ENCODE measurements at places on chromosomes 7 and 10.

GRCh38 chr7:23275912-23276311 is 23.2 kb upstream of the MALSU1 start:
- no peak for DNase-seq

DNA sequence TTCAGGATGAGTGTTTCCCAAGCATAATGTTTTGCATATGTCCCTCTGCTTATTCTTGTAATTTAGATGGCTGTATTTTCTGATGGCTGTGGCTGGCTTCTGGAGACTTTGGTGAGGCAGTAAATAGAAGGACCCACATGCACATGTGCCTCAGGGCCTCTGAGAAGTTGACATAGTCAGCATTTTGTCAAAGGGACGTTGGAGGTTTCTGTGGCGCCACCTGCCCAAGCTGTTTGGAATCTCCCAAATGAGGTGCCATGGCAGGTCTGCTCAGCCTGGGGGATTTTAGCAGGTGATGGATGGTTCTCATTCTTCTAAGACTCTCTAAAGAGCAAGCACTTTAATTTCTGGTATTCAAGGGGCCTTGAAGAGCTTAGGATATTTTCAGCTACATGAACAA is 29.8 kb downstream of the C10orf120 start:
- no peak for DNase-seq

DNA sequence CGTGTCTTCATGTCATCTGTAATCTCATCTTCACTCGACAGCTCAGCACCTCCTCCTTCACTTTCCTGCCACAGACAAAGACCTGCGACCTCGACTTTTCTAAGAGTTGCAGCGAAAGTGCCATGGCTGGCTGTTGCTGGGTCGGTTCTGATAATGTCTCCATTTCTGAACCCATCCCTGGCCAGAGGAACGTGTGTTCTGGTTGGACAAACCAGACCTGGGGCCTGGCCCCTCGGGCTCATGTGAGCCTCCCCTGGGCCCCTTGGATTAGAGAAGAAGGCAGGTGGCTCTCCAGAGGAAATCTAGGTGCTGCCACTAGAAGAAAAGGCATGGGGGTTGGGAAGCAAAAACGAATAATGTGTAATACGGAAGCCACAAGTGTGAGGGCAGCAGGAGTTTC is 273.7 kb downstream of the GLRX3 start:
- DNase-seq: no peak

DNA sequence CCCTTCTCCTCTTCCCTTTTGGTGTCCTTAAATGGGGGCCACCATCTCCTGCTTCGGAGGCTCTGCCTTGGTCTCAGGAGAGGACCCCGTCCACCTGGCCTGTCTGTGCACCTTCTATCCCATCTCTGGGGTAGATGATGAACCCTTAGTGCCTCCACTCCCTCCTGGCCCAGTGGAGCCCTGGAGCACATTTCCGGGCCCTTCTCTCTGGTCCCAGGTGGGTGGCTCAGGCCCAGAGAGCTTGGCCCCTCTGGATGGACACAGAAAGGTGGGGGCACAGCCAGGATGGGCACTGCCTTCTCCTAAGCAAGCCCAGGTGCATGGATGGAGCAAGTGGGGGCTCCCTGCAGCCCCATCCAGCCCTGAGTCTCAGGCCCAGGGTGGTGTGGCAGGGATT is 121.4 kb upstream of the RET start:
- no peak for DNase-seq

GRCh38 chr10:19921300-19922140 is 105.3 kb downstream of the PLXDC2 start:
- DNase-seq: no peak
